ENCODE measurements at places on chromosomes 1 and 21.

GRCh38 chr21:22421416-22422180, 1423.4 kb downstream of the NCAM2 start:
- DNase-seq: no peak

GRCh38 chr1:116338400-116338799, 34.6 kb upstream of the ATP1A1 start:
- no peak for DNase-seq

DNA sequence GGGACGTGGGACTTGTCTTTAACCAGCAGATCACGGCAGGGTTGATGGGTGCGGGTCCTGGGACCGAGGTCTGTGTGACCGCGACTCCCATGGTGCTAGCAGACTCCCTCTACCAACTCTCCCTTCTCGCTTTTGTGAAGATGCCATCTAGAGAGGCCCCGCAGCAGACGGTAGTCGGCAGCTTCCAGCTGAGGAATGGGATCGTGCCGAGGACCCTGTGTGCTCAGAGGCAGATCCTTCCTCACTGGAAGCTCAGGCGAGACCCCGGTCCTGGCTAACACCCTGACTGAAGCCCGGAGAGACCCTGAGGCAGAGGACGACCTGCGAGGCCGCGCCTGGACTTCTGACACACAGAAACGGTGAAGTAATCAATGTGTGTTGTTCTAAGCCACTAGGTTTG, 12.5 kb upstream of the SPATC1L start:
- DNase-seq: no peak

DNA sequence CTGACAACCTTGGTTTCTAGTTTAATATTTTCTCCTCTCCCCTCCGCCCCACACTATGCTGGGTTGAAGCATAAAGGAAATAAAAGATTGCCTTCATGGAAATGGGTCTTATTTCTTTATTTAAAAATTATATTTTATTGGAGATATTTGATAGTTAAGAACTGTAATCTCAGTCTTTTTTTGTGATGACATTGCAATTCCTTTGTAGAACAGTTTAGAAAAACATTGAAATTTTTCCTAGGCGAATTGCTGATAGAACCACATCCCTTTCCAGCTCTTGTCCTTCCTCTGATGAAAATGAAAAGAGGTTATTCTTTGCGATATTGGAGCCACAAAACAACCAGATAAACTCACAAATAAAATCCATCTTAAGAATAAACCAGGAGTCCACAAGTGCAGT, 125.6 kb upstream of the NRIP1 start:
- DNase-seq: no peak

GRCh38 chr1:67836769-67837168, 3.5 kb upstream of the GNG12 start:
- DNase-seq: no peak

- DNase-seq: peak; percentile 27
Measured at GRCh38 chr1:43934101-43934985, 742 bp downstream of the ARTN start.

- no peak for DNase-seq
Measured at GRCh38 chr1:247400685-247401084, 15.3 kb upstream of the NLRP3 start.

- no peak for DNase-seq
Measured at GRCh38 chr1:10063878-10064277, 31.1 kb downstream of the UBE4B start.

- no peak for DNase-seq
Measured at GRCh38 chr1:28601696-28602095, 9.6 kb downstream of the RAB42 start.

DNA sequence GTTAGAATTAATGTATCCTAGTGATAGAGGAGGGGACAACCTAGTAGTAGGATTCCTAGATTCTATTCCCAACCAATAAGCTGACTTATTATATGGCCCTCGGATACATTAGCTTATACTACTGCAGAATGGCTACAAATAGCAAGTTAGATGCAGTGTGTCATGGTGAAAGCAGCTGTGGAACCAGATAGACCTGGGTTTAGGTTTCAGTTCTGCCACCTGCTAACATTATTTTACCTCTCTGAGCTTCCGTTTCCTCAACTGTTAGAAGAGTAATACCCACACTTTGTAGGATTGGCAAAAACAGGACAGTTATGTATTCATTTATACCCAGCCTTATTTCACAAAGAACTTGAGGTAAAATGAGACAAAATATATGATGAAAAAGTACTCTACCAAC, 21.6 kb upstream of the MAGOH start:
- DNase-seq: no peak

DNA sequence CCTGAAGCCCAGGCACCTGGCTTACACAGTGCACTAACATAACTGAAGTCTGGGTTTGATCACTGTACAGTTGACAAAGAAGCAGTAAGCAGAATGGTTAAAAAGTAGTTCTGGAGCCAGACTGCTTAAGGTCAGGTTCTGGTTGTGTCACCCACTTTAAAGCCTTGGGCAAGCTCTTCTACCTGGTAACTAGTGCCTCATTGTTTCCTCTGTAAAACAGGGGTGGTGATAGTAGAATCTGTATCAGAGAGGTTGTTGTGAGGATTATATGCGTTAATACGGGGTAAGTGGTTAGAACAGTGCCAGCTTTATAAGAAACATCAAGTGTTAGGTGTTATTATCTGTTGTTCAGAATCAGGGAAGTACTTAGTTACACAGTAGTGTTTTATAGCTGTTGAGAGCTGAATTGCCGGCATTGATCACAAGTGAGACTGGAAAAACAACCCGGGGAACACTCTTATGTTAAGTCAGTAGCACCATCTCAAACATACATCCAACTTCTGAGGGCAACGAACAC, 3.7 kb downstream of the BACH1 start:
- DNase-seq: no peak

DNA sequence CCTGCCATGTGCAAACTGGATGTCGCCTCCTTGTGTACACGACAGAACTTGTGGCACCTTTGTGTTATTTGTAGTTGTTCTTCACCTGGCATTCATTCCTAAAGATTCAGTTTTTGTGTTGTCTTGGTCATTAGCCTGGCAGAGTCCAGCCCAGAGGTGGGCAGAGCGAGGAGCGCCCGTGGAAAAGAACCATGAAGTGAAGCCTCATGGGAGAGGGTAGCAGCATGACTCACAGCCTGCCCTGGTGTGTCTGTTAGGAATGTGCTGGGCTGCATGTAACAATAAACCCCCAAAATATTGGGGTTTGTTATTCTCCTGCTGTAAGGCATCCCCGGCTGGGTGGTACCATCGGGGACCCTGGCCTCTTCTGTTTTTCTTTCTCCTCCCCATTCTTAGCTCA, 124.9 kb upstream of the TMEM51 start:
- no peak for DNase-seq

GRCh38 chr21:46124926-46125845, 27.3 kb downstream of the COL6A2 start:
- no peak for DNase-seq

GRCh38 chr21:15742052-15742670, 12.4 kb downstream of the USP25 start:
- DNase-seq: no peak

DNA sequence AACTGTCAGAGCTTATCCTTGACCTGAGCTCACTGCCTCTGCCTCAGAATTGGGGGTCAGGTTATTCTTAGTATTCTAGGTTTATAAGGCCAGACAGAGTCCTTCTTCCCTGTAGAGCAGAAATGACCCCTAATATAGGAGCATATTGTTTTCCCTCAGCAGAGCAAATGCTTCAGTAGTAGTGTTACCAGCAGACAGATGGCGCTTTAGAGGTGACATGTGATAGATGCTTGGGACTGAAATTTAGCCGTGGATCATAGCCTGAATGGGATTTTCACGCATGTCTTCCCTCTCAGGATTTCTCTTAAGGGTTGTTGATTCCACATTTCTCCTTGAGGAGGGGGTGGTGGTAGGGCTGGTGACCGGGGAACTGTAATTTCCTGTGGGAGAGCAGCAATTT, 24.5 kb downstream of the ADARB1 start:
- DNase-seq: no peak

- no peak for DNase-seq
Measured at GRCh38 chr1:189726806-189727205, 750.9 kb downstream of the BRINP3 start.

DNA sequence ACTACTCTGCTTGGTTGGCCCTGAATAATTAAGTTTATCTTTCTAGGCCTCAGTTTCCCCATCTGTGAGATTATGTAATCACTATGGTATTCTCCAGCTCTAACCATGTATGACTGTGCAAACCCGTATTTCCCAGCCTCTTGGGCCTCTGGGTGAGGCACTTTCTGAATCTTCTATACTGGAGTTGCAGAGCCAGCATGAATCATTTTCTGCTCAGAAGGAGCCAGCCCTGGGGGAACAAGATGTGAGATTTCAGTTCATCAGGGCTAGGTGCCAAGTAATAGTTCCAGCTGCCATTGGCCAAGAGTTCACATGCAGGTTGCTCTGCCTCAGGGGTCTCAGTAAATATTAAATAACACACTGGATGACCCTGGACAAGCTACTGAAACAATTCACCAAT, 47.7 kb upstream of the USP24 start:
- DNase-seq: no peak

- no peak for DNase-seq
Measured at GRCh38 chr1:53147174-53147573, 4.7 kb upstream of the SLC1A7 start.

DNA sequence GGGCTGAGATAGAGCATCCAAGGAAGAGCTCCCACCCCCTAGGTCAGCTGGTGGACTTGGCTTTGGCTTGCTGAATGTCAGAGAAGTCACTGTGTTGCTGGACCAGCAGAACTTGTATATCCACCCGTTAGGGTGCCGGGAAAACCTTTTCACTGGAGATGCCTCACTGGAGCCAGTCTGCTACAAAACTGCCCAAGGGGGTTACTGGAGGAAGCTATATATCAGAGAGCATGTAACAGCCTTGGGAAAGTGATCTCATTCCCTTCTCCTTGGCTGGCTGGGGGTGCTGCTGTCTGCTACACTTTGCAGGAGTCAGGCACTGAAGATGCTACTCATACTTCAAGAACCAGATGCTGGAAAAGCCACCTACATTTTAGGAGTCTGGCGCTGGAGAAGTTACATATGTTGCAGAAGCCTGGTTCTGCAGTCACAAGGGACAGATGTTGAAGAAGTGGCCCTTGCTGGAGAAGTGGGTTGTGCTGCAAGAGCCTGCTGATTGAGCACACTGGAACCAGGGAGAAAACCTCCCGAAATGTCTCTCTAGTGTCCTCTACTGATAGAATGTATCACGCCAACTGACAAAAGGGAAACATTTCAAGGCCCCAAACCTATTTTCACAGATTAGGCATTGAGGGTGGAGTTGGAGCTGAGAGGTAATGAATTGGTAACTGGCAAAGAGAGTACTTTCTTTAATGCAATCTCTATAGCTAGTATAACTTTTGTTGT, 250.6 kb downstream of the SPATA17 start:
- DNase-seq: no peak

DNA sequence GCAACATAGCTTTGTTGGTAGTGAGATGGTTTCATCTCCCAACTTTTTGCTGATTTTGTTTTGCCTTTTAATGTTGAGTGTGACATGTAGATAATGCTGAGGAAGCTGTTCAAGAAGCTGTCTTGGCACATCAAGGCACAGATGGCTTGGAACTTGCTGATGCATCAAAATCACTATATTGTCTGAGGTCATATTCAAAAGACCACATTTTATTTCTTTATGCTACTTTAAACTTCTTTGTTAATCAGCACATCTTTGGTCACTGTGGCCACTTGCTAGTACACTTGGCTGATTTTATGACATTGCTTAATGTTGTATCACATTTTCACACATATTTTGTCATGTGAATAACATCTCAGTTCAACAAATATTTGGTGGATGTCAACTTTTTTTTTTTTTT, 87.1 kb upstream of the BCL10 start:
- no peak for DNase-seq

GRCh38 chr1:244173769-244174168, 122.7 kb downstream of the ZBTB18 start:
- DNase-seq: no peak

DNA sequence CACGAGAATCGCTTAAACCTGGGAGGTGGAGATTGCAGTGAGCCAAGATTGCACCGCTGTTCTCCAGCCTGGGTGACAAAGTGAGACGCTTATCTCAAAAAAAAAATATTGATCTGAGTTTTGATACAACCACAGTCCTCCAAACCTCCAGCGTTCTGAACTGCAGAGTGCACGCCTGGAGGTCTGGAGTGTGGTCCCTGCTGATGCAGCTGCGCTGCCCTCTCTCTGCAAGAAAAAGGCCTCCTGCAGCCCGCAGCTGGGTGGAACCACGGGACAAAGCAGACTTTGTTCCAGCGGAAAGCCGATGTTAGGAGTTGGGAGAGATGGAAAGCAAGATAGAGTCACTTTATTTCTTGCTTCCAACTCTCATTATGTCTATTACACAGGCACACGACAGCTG, 144.9 kb upstream of the SOD1 start:
- no peak for DNase-seq

- DNase-seq: no peak
Measured at GRCh38 chr1:196466654-196467053, 141.6 kb downstream of the KCNT2 start.

- DNase-seq: no peak
Measured at GRCh38 chr1:185495898-185496297, 178.9 kb upstream of the IVNS1ABP start.

DNA sequence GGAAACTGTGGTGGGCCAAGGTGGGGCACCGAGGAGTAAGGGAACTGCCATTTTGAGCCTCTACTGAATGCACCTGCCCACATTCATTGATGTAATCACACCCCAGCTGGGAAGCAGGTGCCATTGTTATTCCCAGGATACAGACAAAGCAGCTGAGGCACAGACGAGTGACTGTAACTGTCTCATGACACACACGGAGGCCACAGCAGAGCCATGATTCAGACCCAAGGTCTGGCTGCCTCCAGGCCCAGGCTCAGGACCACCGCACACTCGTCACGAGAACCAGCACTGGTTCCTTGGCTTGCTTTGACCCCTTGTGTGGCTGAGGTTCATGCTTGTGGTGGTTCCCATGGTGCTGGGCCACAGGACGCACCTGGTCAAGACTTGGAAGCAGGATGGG, 45.6 kb upstream of the CLIC4 start:
- no peak for DNase-seq

GRCh38 chr1:172589553-172589952, 56.6 kb downstream of the SUCO start:
- DNase-seq: no peak

DNA sequence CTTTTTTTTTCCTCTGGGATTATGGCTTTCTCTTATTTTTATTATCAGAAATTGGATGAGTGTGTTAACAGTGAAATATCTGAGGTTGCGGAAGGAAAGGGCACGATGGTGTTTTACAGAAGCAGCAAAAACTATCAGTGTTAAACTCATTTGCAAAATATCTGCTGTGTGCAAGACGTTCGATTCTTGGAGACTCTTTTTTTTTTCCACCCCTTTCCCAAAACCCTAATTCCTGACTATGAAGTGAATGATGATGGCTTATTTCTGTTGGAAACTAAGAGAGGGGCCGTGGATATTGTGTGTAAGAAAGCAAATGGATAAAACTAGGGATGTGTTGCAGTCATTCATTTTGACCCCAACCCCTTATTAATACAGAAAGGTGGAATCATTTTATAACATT, 677 bp downstream of the NCAM2 start:
- no peak for DNase-seq

DNA sequence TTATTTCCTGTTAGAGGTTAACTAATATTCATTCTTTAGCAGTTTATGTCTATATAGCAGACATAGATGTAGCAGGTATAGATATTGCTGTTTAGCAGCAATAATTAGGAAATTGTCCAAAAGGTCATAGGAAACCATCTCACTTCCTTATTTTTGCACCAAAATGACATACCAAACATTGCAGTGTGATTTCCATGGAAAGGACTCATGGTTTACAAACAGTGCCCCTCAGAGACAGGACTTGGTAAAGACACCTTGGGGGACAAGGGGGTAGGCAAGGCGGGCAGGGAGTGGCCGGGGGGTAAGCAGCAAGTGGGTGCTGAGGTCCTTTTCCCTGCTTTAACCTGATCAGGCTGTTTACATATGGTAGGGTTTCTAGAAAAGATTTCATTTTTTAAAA, 30.5 kb downstream of the BATF3 start:
- no peak for DNase-seq

Measured in stimulated activated CD8-positive, alpha-beta memory T cell treated with anti-CD3 and anti-CD28 coated beads, Interleukin-4, amount 100 ng/mL, for 1 hour (primary cell).